Thymus (tissue), 14 donors: ENCODE measurements at places on chromosomes 2 and 18. TPM values are rescaled to one million over a fixed set of nuclear protein-coding genes. Genes with fewer than 3 reads are reported as not detected.
A peak's percentile ranks its signal among the peaks of the same experiment; 100 is the strongest.

SPATA3 gene
- not detected for total RNA-seq

DNA sequence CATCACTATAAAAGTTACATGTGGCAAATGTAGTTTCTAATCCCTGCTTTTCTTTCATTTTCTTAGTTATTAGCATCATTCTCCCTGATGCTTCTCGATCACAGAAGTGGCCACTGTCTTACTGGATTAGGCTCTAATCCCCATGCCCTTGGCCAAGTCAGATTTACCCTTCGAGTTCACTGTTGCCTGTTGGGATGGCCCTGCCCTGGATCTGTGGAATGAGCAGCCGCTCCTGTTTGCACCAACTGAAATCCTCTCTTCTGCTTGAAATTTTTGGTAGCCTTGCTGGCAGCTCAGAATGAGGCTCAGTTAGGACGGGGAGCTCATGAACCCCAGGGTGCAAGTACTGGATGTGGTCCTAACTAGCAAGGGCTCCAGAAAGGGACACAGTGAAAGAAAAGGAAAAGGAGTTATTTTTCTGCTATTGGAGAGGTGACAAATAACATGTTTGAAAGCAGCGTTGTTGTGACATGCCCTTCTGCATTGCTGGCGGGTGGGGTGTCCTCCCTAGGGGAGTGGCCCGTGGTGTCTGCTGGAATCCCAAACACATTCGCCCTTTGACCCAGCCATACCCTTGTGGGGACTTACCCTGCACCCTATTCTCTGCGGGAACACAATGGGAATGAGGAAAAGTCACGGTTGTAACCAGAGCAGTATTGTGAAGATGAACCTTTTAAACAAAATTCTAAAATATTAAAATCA lies 34.5 kb downstream of the RBFA start:
- no peaks in the 10 kb centered on the region for H3K36me3 ChIP-seq
- H3K4me3 ChIP-seq = no peak overlapping the region
- H3K27ac ChIP-seq = no peak overlapping the region
- H3K27me3 ChIP-seq = no peaks in the 10 kb centered on the region
- no peaks in the 10 kb centered on the region for H3K4me1 ChIP-seq

DNA sequence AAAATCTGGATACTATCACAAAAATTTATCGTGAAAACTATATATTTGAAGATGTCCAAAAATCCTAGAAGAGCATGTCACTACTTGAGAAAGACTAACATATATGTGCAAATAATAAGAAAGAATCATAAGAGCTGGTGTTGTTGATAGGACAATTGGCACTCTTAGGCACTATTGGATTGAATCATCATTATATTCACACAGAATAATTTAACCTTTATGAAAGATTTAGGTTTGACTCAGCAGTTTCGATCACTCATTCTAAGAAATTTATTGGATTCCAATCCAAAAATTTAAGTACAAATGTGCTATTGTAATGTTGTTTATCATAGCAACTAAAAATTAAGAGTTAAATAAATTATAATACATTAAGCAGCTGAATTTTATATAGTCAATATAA lies 503.6 kb downstream of the SPAG16 start:
- H3K4me1 ChIP-seq = no peaks in the 10 kb centered on the region
- H3K4me3 ChIP-seq = no peak overlapping the region
- no peaks in the 10 kb centered on the region for H3K36me3 ChIP-seq
- no peaks in the 10 kb centered on the region for H3K27me3 ChIP-seq

- H3K27me3 ChIP-seq = peaks cover 19% of the 10 kb centered on the region
- H3K27ac ChIP-seq = no peak overlapping the region
- H3K4me3 ChIP-seq = no peak overlapping the region
Observed at GRCh38 chr2:27717070-27717795, 53.5 kb downstream of the SLC4A1AP start.

SETBP1 gene
- total RNA-seq = 8.5 TPM

GRCh38 chr2:11375689-11376027 lies 31.2 kb upstream of the ROCK2 start:
- H3K36me3 ChIP-seq = no peaks in the 10 kb centered on the region
- H3K4me3 ChIP-seq = no peak overlapping the region
- peaks cover 22% of the 10 kb centered on the region for H3K4me1 ChIP-seq
- no peaks in the 10 kb centered on the region for H3K27me3 ChIP-seq
- DNase-seq = no peak

DNA sequence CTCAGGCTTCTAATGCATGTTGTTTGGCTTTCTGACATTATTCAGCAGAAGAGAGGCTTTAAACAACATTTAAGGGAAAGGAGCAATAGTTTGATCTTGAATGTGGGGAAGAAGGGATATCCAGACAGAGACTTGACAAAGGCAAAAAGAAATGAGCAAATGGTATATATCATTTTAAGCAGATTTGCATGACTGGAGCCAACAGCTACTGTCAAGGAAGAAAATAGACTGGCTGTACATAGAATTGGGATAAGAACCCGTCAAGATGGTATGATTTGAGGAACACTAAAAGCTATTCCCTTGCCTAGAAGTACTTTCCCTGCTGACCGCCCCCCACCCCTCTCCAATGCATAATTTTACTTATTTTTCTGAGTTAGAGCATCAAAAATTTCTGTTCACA lies 174.5 kb downstream of the RIT2 start:
- H3K27me3 ChIP-seq = no peaks in the 10 kb centered on the region
- H3K36me3 ChIP-seq = no peaks in the 10 kb centered on the region
- H3K27ac ChIP-seq = no peak overlapping the region
- no peaks in the 10 kb centered on the region for H3K4me1 ChIP-seq
- DNase-seq = no peak
- H3K4me3 ChIP-seq = no peak overlapping the region

- H3K27ac ChIP-seq = no peak overlapping the region
- H3K27me3 ChIP-seq = no peaks in the 10 kb centered on the region
- H3K4me3 ChIP-seq = no peak overlapping the region
Observed at GRCh38 chr2:210288408-210288807, 26.6 kb downstream of the MYL1 start.

METTL8 gene
- 12.3 TPM for total RNA-seq

C2orf81 gene
- total RNA-seq = 0.66 TPM

MFF gene
- total RNA-seq = 92.5 TPM

- no peaks in the 10 kb centered on the region for H3K36me3 ChIP-seq
- H3K27ac ChIP-seq = no peak overlapping the region
- peaks cover 9% of the 10 kb centered on the region for H3K27me3 ChIP-seq
- peaks cover 20% of the 10 kb centered on the region for H3K4me1 ChIP-seq
- no peak overlapping the region for H3K4me3 ChIP-seq
- DNase-seq = no peak
Observed at GRCh38 chr18:79644666-79645057, 34.9 kb upstream of the CTDP1 start.

TSGA10 gene
- 8.9 TPM for total RNA-seq

- H3K27me3 ChIP-seq = no peaks in the 10 kb centered on the region
- no peak for DNase-seq
- H3K4me1 ChIP-seq = no peaks in the 10 kb centered on the region
- H3K36me3 ChIP-seq = peaks cover 14% of the 10 kb centered on the region
- H3K4me3 ChIP-seq = no peak overlapping the region
- no peak overlapping the region for H3K27ac ChIP-seq
Observed at GRCh38 chr2:177464549-177464948, 72.0 kb downstream of the AGPS start.

- H3K27ac ChIP-seq = peak overlapping the region; percentile 96
- peaks cover 16% of the 10 kb centered on the region for H3K36me3 ChIP-seq
- no peak for DNase-seq
- no peaks in the 10 kb centered on the region for H3K27me3 ChIP-seq
- no peak overlapping the region for H3K4me3 ChIP-seq
- peaks cover 97% of the 10 kb centered on the region for H3K4me1 ChIP-seq
Observed at GRCh38 chr18:13439461-13439860, 220.9 kb downstream of the LDLRAD4 start.

GRCh38 chr2:121650315-121650930 lies 1.2 kb upstream of the CLASP1 start:
- H3K36me3 ChIP-seq = no peaks in the 10 kb centered on the region
- peak overlapping the region; percentile 94 for H3K27ac ChIP-seq
- peaks cover 13% of the 10 kb centered on the region for H3K4me1 ChIP-seq
- DNase-seq = peak; percentile 22

DNA sequence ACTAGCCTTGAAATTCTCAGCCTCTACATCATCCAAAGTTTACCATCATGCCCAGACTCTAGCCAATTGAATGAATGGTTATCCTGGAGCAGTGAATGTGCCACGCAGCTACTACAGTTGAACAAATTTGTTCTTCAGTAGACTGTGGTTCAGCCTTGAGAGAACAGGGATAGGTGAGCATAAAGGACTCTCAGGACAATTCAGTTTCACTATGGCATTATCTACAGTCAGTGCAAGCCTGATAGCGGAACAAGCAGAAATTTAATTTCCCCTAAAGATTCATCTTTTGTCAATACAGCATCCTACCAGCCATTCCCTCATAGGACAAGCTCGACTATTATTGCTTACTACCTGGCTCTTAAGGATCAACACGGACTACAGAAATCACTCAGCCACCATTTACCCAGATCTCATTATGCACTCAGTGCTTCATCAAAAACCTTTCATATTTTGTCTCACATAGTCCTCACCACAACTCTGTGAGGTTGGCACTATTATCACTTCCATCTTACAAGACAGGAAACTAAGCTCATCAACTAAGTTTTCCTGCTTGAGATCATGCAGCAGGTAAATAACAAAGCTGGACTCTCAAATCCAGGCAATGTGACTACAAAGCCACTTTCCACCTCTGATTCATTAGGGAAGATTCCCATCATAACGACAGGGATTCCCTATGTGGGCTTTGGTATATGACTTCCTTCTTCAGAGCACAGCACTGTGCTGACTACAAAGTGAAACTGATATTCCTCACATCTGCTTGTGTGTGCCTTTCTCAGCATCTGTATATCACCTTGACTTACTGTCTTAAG lies 181.5 kb upstream of the ACVR2A start:
- H3K27ac ChIP-seq = no peak overlapping the region
- DNase-seq = peak; percentile 16
- no peaks in the 10 kb centered on the region for H3K27me3 ChIP-seq
- no peaks in the 10 kb centered on the region for H3K36me3 ChIP-seq

- no peak for DNase-seq
- H3K36me3 ChIP-seq = no peaks in the 10 kb centered on the region
- H3K27ac ChIP-seq = no peak overlapping the region
- H3K4me1 ChIP-seq = no peaks in the 10 kb centered on the region
- no peaks in the 10 kb centered on the region for H3K27me3 ChIP-seq
Observed at GRCh38 chr2:13193075-13193474, 476.3 kb downstream of the TRIB2 start.
